ENCODE measurements at places on chromosomes 13 and 19.

DNA sequence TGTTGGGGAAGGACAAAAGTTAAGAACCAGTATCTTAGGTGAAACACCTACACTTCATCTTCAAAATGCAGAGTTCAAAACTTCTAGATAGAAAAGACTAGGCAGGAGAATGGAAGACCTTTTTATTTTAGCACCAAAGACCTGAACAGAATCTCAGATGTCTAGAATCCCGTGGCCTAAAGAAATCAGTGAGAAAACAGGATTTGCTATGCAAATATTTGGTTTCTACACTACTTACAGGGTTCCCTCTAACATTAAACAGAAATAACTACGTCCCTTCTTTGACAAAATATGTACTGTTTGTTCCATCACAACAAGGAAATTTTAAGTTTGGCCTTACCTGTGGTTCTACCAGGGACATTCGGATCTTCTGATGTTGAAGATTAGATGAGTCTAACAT, 21.5 kb downstream of the DIS3 start:
- DNase-seq, result no peak

DNA sequence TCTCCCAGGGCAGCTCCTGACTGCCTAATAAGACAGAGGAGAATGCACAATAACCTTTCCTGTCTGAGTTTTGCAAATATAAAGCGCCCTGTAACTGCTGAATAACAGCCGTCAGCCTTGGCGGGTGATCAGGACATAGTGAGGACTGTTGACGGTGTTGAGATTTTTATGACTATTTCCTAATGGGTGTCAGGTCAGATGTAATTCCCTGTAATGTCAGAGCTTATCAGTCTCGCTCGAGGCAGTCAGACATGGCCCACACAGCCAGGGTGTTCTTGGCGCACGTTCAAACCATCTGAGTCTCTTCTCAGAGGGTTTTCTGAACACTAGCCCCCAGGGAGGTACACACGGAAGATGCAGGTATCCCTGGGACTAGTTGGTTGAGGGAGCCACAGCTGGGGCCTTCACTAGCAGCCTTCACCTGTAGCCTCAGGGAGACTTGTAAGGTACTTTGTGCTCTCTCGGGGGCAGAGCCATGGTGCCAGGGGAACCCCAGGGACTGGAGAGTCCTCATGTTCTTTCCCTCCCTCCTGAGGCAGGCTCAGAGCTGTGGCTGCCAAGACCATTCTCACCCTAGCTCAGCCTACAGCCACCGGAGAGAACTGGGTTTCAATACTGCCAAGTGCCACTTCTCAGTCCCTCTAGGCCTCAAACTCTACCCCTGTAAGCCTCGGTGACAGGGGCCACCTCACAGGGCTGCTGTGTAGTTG, 213.1 kb downstream of the UQCRFS1 start:
- DNase-seq, result no peak

GRCh38 chr13:107531816-107532215, 683.5 kb downstream of the LIG4 start:
- DNase-seq, result no peak

DNA sequence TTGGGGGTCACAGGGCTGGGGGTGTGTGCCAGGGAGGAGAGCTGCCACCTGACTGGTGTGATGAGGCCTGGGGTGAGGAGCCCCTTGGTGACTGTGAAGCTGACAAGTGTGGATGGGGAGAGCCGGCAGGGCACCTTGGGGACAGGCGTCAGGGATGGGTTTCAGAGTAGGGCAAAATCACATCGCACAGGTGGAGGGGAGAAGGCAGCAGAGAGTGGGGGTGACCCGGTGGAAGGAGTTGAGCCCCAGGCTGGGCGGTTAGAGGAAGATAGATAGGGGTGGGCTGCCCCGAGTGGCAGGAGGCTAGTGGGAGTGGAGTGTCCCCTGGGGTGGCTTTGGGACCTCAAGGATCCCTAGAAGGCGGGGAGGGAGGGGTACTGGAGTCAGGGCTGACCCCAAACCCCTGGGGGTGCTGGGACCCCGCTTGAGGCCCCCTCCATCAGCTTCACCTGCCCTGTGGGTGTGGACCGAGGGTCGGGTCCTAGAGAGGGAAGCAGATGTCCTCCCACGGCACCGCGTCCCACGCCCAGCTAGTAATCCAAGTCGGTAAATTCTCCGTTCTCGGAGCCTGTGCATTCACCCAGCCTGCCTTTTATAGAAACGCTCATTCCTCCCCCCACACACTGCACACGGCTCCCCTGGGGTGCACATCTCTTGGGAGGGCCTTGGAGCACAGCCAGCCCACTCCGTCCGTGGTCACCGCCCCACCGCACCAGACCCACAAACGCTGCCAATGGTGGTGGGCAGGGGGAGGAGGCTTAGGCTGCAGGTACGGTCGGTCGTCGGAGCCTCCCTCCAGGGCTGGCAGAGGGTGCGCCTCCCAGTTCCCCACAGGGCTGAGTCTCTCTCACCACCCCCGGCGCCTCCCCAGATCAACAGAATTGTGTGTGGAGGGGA, 2.4 kb downstream of the CTXN1 start:
- DNase-seq, result no peak

- no peak for DNase-seq
Measured at GRCh38 chr19:13118424-13119193, 545 bp downstream of the NACC1 start.

- DNase-seq, result no peak
Measured at GRCh38 chr13:41742917-41743552, 217.9 kb downstream of the VWA8 start.

DNA sequence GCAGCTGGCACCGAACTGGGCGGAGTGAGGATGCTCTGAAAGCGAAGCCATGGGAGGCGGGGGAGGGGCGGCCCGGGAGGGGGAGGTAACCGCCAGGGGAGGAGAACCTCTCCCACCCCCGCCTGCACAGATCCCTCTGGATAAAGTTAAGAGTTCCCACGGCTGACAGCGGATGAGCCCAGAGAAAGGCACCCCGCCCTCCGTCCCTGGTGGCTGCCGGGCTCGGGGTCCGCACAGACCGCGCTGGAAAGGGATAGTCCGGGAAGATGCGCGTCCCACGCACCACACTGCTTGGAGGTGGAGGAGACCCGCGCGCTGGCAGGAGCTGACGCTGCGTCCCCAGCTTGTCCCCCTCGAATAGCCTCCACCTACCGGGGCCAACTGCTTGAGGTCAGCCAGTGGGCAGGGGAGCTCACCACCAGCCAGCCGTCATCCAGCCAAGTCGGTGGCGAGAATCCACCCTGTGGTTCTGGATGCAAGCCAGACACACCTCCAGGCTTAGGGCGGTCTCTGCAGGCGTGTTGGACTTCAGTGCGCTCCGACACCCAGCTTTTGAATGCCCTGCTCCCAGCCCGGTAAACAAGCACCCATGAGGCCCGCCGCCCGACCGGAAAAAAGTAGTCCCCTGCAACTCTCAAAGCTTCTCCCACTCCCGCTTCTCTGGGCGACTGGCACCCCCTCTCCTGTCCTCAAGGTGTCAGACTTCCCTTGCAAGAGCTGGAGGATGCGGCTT, at the start of gene TRPC4:
TSS of gene TRPC4 (minus strand) at position 17 of the 733 bp plus-strand sequence. CDS start 86,439 bp downstream, outside the sequence.
- no peak for DNase-seq

- no peak for DNase-seq
Measured at GRCh38 chr13:50474088-50474662, 369.3 kb downstream of the DLEU7 start.

DNA sequence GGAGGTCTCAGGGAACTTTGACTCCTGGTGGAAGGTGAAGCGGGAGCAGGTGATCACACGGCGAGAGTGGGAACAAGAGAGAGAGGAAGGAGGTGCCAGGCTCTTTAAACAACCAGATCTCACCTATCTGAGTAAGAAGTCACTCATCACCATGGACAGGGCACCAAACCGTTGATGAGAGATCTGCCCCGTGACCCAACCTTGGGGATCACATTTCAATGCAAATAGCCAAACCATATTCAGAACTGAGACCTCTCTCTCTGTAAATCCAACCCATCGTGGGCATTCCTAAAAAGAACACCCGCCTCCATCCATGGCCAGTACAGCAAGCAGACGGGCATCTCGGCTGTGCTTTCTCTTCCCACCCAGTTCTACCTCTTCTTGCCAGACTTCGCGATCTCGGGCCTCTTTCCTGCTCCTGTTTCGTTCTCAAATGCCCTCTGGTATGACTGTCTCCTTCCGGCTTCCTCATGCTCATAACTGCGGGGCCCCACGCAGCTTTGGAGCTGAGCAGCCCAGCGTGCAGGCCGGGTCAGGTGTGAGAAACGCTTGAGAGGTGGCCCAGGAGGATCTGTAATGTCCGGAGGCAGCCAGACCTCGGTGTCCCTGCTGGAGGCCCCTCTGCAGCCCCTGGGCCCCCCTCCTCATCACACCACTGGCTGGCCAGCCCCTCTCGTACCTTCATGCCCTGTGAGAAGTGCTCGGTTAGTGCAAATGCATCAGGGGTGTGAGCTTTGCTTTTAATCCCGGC, 97.0 kb upstream of the GPR183 start:
- DNase-seq, result no peak

GRCh38 chr13:93190006-93190405, 36.6 kb upstream of the GPC6 start:
- no peak for DNase-seq

- no peak for DNase-seq
Measured at GRCh38 chr13:77118134-77118533, 91.2 kb upstream of the FBXL3 start.

GRCh38 chr19:2243274-2244124, 5.6 kb upstream of the AMH start:
- no peak for DNase-seq

DNA sequence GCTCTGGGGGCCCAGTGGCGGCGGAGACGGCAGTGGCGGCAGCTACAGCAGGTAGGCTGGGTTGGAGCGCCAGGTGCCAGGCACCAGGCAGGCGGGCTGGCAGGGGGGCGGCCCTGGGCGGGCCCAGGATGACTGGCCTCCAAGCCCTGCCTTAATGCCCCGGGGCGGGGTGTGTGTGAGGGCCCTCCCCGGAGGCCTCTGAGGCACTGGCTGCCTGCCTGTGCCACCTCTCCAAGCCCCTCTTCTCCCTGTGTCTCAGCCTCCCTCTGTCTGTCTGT, at the start of gene KLK11:
TSS of gene KLK11 (minus strand) at position 63 of the 278 bp plus-strand sequence. CDS start 985 bp downstream, outside the sequence.
- DNase-seq, result no peak

DNA sequence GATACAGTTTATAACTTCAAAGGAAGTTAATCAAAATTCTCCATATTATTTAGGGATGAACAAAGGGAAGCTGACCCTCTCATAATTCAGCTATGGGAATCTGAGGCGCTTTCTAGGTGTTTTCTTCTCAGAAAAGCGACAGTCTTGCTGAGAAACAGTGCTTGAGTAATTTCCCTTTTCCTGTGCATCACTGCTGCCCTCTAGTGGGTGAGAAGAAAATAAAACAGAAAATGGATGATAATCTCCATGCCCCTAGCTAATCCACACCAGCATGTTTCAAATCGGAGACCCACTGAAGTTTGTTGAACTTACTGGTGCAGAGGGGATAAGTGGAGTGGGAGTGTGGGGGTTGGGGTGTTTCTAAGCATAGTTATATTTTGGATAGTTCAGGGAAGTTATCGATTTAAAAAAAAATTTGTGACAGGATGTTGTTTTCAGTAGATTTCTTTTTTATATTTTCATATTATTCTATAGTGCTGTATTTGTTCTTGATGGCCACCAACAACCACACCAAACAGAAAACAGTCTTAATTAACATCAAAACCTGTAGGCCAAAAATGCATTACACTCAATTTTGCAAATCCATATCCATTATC, 21.4 kb downstream of the LCP1 start:
- DNase-seq, result no peak

DNA sequence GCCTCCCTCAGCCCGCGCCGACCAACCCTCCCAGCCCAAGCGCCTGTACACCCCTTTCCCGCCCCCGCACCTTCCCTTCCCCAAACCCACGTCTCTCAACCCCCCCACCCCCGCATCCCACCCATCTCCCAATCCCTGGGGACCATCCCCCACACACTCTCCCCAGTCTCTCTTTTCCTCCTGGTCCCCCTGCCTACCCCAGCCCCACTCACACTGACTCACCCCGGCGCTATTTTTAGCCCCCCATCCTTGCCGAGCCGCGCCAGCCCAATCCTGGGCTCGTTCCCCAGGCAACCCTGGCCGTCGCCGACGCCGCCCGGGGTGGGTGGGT, 11.7 kb downstream of the CIC start:
- no peak for DNase-seq

DNA sequence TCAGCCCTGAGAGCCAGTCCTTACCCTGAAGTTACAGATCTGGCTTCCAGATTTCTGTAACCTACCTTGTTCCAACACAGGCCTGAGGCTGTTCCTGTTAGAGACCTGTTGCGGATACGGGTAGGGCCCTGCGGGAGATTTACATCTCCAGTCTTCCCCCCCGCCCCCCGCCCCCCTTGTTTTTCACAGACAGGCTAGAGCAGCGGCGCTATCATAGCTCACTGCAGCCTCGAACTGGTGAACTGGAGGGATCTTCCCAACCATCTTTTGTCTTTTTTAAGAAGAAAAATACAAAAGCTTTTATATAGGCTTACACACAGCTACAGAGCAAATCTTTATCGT, 10.6 kb upstream of the CEACAM21 start:
- DNase-seq, result no peak

- DNase-seq, result no peak
Measured at GRCh38 chr19:50264483-50265186, 61.2 kb downstream of the MYH14 start.

- DNase-seq, result no peak
Measured at GRCh38 chr19:47421844-47422395, 2.6 kb upstream of the MEIS3 start.

DNA sequence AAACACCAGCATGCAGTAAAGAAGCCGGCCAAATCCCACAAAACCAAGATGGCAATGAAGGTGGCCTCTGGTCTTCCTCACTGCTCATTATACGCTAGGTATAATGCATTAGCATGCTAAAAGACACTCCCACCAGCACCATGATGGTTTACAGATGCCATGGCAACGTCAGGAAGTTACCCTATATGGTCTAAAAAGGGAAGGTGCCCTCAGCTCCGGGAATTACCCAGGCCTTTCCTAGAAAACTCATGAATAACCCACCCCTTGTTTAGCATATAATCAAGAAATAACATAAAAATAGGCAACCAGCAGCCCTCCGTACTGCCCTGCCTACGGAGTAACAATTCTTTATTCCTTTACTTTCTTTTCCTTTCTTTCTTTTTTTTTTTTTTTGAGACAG, 21.1 kb upstream of the PLEKHF1 start:
- DNase-seq, result no peak

- DNase-seq, result no peak
Measured at GRCh38 chr19:32719611-32720059, at the start of gene TDRD12. TDRD12 (plus strand) TSS chr19:32719767; CDS start chr19:32720073, 306 bp downstream.

- DNase-seq, result no peak
Measured at GRCh38 chr13:44132710-44133109, 240.9 kb upstream of the SERP2 start.

DNA sequence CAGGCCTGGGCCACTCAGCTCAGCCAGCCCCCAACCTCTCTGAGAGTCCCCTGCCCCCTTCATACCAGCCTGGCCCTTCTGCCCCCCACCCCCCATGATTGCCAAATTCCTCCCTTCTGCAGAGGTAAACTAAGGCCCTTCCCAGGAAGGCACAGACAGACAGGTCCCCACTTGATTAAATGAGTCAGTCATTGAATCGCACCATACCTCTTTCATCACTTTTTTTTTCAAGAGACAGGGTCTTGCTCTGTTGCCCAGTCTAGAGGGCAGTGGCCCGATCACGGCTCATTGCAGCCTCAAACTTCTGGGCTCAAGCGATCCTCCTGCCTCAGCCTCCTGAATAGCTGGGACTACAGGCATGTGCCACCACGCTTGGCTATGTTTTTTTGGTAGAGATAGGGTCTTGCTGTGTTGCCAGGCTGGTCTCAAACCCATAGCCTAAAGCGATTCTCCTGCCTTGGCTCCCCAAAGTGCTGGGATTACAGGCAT, 6.0 kb downstream of the PODNL1 start:
- DNase-seq, result no peak
